Naive thymus-derived CD4-positive, alpha-beta T cell (primary cell): ENCODE measurements at places on chromosomes 2 and 18. TPM values are rescaled to one million over a fixed set of nuclear protein-coding genes. Genes with fewer than 3 reads are reported as not detected.

GRCh38 chr2:181805228-181806038 is 86.1 kb upstream of the ITPRID2 start:
- no peak overlapping the region for H3K27ac ChIP-seq
- no peaks in the 10 kb centered on the region for H3K4me1 ChIP-seq
- no peaks in the 10 kb centered on the region for H3K27me3 ChIP-seq
- no peaks in the 10 kb centered on the region for H3K36me3 ChIP-seq
- H3K4me3 ChIP-seq, result no peak overlapping the region

The CHRND gene
- not detected for total RNA-seq

DNA sequence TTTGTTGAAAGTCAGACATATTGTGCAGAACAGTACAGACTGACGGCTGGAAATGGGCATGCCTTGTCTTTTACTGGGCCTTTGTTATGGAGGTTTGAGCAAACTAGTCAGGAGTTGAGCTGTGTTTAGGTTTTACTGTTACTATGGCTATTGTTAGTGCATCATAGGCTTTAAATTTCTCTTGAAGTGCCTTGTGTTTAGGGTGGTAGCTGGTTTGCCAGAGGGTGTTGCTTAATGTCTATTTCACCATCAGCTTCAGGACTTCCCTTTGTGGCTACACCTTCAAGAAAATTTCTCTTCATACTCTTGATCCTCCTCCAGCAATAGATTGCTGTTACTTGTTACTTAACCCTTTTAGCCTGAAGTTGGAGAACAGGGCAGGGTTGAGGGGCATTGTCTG is 104.6 kb downstream of the CAPN13 start:
- no peaks in the 10 kb centered on the region for H3K36me3 ChIP-seq
- H3K4me1 ChIP-seq, result no peaks in the 10 kb centered on the region
- H3K27ac ChIP-seq, result no peak overlapping the region

The SLC66A3 gene
- total RNA-seq, result 17.2 TPM

DNA sequence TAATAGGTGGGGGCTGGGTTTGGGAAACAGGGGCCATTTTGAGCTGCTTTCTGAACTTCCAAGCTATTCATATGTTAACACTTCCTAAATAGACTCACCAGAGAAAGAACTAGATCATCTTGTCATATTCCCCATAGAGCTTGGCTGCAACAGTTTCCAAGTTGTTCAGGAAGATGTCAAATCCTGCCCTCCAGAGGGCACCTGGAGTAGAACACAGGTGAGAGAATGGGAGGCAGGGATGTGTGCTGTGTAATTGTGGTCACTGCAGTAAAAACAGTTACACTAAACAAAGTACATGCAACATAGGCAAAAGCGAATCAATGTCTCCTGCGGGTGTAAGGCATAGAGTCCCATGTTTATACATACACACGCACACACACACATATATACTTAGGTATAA is 34.5 kb upstream of the LRRC30 start:
- no peak for DNase-seq
- no peaks in the 10 kb centered on the region for H3K36me3 ChIP-seq
- H3K4me1 ChIP-seq, result no peaks in the 10 kb centered on the region
- no peak overlapping the region for H3K4me3 ChIP-seq

DNA sequence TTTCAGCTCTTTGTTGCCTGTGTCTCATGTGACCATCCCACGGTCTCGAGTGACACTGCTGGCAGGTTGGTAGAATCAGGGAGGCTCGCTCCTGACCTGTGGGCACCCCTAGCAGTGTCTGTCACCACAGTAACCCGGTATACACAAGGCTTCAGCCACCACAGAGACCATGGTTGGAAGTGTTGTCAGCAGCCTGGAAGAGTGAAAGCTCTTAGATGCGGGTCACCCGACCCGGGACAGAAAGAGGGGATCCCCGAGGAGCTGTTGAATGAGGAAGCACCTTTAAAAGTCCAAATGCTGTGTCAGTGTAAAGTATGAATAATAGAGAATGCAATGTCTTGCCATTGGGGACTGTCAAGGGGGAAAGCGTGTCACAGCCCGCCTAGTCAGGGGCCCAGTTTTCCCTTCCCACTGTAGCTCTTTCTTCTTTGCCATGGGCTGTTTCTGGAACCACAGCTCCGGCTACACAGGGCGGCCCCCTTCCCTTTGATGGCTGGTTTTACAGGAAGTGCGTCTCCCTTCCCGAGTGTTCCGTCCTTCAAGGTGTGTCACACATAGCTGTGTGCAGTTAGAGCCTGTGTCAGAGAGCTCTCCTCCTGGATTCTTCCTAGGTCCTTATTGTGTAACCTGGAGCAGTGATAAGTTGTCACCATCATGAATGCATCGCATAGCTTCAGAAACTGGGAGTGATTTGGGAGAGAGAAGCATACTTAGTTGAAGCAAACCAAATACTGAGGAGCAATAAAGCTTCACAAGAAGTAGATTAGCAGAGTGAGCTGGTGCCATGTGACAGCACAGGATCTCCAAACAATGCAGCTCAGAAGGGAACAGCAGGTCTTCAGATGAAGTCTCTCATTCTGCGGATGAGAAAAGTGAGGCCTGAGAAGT is 81.4 kb downstream of the MTCL1 start:
- H3K27me3 ChIP-seq, result no peaks in the 10 kb centered on the region
- H3K27ac ChIP-seq, result no peak overlapping the region
- no peaks in the 10 kb centered on the region for H3K36me3 ChIP-seq

DNA sequence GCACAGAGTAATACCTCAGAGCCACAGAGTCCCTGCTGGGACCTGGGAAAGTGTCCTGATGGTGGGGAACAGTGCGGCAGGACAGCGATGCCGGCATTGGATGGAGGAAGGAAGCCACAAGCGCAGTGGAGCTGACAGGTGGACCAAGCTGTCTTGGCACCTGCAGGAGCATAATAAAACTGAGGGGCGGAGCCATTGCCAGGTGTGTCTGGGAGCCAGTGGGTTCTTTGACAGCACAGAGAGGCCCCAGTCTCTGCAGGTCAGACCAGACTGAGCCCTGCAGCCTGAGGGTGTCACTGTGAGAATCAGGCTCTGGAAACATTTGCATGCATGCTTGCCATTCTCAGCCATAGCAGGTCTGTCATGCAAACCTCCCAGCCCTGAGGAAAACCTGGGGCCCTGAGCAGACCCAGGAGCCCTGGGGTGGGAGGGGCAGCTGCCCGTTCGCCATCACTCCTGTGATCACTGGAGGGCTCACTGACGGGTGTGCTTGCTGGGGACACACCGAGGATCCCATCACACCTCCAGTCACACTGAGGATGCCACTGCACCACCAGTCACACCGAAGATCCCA is 210.5 kb upstream of the HDAC4 start:
- H3K27ac ChIP-seq, result no peak overlapping the region
- H3K4me3 ChIP-seq, result no peak overlapping the region
- H3K36me3 ChIP-seq, result no peaks in the 10 kb centered on the region
- no peaks in the 10 kb centered on the region for H3K27me3 ChIP-seq
- no peak for DNase-seq

The SRD5A2 gene
- not detected for total RNA-seq

DNA sequence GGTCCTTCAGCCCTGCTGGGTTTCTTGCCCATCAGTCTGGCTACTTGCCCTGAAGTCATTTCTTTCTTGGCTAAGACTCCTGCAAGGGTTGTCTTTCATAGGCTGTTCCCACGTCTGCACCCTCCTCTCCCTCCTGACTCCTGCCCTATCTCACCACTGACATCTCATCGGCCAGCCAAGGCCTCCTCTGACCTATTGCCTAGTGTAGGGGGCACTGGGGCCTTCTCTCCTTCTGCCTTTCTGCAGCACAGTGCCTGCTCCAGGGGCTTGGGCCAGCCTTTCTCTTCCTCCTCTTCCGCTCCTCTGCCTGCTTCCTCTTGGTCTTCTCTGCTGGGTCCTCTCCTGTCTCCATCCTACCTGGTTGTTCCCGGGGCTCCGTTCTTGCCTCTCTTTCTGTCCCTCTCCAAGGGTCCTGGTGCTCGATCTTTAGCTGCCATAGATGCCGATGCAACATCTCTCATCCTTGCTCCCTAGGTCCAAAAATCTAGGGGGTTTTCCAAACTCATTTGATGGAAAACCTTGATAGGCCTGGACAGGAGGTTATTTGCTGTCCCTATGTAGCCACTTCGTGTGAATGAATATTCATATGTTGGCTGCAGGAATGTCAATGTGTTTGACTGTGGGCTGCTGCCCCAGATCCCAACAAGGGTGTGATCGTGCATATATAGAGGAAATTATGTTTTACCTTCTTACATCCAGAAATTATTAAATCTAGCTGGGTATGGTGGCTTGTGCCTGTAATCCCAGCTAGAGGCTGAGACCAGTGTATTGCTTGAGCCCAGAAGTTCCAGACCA is 9.7 kb upstream of the NT5DC4 start:
- no peak overlapping the region for H3K27ac ChIP-seq
- H3K4me1 ChIP-seq, result peaks cover 9% of the 10 kb centered on the region
- H3K36me3 ChIP-seq, result no peaks in the 10 kb centered on the region
- no peak overlapping the region for H3K4me3 ChIP-seq

The DTNA gene
- 0.31 TPM in 1 of 2 replicates, not detected in the other for total RNA-seq

The IKZF2 gene
- total RNA-seq, result 2.5 and 3.4 TPM in 2 replicates

DNA sequence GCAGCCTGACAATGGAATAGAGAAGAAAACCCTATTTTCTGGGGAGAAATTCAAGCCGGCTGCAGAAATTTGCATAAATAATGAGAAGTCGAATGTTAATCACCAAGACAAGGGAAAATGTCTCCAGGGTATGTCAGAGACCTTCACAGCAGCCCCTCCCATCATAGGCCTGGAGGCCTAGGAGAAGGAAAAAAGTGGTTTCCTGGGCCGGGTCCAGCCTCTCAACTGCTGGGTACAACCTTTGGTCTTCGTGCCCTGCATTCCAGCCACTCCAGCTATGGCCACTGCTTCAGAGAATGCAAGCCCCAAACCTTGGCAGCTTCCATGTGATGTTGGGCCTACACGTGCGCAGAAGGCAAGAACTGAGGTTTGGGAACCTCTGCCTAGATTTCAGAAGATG is 6.0 kb upstream of the SCRN3 start:
- H3K4me3 ChIP-seq, result no peak overlapping the region
- H3K4me1 ChIP-seq, result peaks cover 25% of the 10 kb centered on the region
- H3K36me3 ChIP-seq, result peaks cover 4% of the 10 kb centered on the region
- no peaks in the 10 kb centered on the region for H3K27me3 ChIP-seq

- no peaks in the 10 kb centered on the region for H3K4me1 ChIP-seq
- H3K4me3 ChIP-seq, result no peak within 1 kb of the TSS
- no peaks in the 10 kb centered on the region for H3K36me3 ChIP-seq
- no peak for DNase-seq
Observed at GRCh38 chr2:100321866-100322820, at the start of gene LONRF2. LONRF2 (minus strand) TSS chr2:100322501; CDS start chr2:100322093, 408 bp downstream.

- no peak for DNase-seq
- no peak overlapping the region for H3K27ac ChIP-seq
- H3K36me3 ChIP-seq, result peaks cover 22% of the 10 kb centered on the region
Observed at GRCh38 chr2:23837871-23838270, 89.1 kb downstream of the ATAD2B start.

DNA sequence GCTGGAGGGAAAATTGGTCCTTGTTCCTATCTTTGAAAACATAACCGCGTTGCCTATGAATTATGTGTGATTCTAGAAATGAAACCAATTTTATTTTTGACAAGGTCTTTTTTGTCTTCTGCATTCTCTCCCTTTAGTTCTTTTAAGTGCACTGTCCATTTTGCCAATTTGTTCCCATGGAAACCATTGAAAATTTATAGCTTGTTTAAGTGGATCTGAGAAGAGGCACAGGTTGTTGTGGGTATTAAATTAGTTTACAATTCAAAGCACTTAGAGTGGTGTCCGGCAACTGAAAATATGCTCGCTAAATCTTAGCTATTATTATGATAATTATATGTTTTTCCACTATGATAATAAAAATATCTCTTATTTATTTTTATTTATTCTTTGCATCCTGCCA is 107.5 kb upstream of the FSHR start:
- no peak for DNase-seq
- H3K4me1 ChIP-seq, result no peaks in the 10 kb centered on the region
- no peaks in the 10 kb centered on the region for H3K36me3 ChIP-seq
- H3K4me3 ChIP-seq, result no peak overlapping the region

GRCh38 chr18:10995550-10995949 is 153.8 kb downstream of the PIEZO2 start:
- no peaks in the 10 kb centered on the region for H3K36me3 ChIP-seq
- H3K4me3 ChIP-seq, result no peak overlapping the region
- H3K27me3 ChIP-seq, result no peaks in the 10 kb centered on the region
- H3K4me1 ChIP-seq, result no peaks in the 10 kb centered on the region
- DNase-seq, result no peak

DNA sequence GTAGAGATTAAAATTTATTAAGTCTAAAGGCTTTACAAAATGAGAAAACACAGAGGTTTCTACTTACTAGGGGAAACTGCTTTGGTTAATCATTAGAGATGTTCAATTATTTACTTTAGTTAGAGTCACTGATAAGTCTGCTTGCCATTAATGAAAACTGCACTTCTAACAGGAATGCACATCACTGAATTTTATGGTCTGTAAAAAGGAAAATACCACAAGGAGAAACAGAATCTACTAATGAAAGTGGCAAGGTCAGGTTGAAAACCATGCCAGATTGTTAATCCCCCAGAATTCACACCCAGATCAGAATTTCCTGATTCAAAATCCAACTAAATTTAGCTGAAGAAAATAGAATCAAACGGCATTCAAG is 90.5 kb upstream of the GRB14 start:
- no peak overlapping the region for H3K4me3 ChIP-seq
- H3K36me3 ChIP-seq, result no peaks in the 10 kb centered on the region
- H3K4me1 ChIP-seq, result no peaks in the 10 kb centered on the region
- DNase-seq, result no peak

GRCh38 chr2:216425008-216425787 is 12.9 kb downstream of the SMARCAL1 start:
- DNase-seq, result no peak
- no peak overlapping the region for H3K4me3 ChIP-seq
- no peaks in the 10 kb centered on the region for H3K4me1 ChIP-seq
- H3K36me3 ChIP-seq, result peaks cover 8% of the 10 kb centered on the region

DNA sequence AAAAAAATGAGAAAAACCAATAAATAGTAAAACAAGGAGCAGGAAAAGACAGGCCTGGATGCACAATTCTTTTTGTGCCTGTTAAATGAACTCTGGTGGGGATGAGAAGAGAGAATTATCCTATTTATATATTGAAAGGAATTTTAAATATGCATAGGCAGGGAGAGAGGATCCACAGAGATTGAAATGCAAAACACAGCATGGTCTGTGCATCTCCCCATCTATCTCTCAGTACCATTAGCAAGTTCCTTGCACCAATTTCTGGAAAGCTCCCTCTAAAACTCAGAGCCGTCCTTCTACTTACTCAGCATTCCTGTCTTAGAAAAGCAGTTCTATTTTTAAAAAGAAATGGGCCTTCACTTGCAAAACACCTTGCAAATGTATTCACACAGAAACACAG is 502.3 kb upstream of the KLHL29 start:
- no peaks in the 10 kb centered on the region for H3K36me3 ChIP-seq
- H3K4me1 ChIP-seq, result no peaks in the 10 kb centered on the region
- no peaks in the 10 kb centered on the region for H3K27me3 ChIP-seq
- H3K4me3 ChIP-seq, result no peak overlapping the region
